ENCODE measurements at places on chromosomes 2 and 18.

DNA sequence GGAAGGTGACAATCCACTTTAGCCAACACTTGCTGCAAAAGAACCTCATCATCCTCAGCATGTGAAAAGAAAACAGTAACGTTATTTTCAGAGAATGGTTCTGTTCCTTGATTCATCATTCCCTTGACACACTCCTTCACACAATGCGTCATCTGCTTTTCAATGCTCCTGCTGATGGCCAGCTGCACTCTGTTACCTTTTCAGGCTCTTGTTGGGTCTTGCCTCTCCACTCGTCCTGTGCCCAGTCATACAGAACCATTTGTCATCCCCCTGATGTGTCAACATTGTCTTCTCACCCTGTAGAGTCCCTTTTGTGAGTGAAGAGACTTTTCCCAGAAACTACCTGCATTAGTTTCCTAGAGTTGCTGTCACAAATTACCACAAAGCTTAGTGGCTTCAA lies 12.2 kb upstream of the DTNA start:
- DNase-seq = peak; percentile 42

DNA sequence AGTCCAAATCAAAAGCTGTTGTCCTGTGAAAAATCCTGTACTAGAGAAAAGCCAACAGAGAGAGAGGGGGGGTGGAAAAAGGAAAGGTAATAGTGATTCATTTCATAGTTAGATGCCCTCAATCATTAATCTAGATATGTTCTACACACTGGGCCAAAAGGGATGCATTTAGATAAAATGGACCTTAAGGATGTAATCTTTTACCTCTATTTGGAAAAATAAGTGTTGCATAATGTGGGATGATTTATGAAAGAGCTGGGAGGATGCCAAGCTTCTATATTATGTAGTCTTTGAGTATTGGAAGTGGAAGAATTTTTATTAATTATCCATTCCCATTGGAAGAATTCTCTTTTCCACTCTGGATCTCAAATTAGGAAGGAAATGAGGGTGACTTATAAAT lies 480.5 kb upstream of the ZEB2 start:
- no peak for DNase-seq

- no peak for DNase-seq
These were observed 90.3 kb downstream of the DHRS9 start for GRCh38 chr2:169159686-169160085.

DNA sequence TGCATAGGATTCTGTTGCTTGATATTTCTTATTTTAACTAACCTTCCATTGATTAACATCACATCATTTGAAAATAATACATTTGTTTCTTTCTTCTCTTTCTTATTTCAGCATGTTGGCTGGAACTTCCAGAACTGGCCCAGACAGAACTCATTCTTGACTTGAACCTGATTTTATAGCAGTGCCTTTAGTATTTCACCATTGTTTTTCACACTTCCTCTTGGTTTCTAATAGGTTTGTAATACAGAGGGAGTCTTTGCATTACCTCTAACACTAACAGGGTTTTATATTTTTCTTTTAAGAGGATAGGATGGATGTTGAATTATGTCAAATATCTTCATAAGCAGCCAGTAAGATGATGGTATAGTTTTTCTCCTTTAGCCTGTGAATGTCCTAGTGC lies 39.2 kb downstream of the SEMA4F start:
- no peak for DNase-seq

GRCh38 chr18:66329716-66330115 lies 274.2 kb downstream of the CDH19 start:
- no peak for DNase-seq

DNA sequence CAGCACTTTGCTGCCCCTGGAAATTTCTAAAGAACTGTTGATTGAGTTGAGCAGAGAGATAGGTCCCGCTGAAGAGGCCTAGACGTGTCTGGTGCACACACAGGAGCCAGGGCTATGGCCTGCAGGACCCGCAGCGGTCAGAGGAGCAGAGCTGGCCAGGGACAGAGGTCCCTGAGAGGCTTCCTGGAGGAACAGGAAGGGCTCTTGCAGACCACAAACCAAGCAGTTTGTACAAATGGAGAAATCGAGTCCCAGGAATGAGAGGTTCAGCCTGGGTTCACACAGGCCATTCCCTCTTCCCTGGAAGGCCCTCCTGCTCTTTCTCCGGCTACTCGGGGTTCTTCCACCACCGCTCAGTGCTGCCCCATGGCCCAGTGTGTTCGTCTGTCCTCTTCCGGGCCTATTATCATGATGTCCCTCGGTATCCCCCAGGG lies 1.2 kb upstream of the BIN1 start:
- no peak for DNase-seq

DNA sequence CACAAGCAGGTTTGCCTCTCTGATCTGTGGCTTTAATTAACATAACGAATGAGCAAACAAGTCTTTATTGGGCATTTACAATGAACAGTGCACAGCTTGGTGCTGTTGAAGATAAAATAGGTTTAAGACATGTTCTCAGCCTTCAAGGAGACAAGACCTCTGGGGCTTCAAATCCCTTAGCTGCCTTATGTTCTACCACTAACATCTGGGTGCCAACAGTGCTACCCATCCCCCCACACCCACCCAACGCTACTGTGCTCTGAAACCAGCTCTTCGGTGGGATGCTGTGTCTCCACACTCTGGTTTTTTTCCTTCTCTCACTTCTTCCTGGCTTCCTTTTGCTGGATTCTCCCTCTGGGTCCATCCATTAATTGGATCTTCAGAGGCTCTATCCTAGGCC lies 14.1 kb upstream of the B3GNT2 start:
- DNase-seq = no peak
